NCI-H774 (cell line): ENCODE measurements at places on chromosomes 2 and 18.

DNA sequence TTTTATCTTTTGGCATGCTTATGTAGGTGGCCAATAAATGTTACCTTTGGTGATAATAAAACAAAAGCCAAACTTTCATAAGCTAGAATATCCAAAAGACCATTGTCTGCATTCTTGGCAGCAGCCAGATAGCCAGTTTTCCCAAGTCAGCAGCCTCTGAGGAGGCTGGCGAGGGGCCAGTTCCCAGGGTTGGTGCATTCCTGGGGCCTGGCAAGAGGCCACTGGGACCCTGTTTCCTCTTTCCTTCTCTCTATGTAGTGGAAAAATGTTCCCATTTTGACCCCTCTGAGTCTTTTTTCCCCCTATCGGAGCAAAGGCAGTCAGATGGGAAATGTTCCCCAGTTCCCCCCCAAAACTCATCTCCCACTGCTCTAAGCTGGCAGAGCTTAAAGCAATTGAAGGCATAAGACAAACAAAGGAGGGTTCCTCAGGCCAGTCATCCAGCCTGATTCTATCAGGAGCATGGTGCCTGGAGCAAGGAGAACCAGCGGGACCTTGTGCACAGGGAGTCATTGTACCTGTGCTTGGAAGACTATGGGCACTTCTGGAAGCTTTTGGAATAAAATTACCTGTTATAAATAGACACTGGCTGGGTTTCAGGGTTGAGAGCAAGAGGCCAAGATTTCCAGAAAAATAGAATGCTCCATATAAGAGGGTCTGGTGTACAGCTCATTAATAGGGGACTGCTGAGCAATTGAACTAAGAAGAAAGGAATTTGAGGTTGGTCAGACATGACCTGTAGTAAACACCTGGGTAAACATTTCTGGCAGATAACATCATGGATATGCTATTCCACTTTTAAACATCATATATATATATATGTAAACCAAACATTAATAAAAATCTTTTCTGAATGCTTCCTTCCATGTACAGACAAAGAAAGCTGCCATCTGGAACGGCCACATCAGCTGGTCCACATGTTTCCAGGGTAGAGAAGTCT, 63.4 kb downstream of the NCKAP5 start:
- no peak for DNase-seq

- peak; percentile 32 for DNase-seq
Measured at GRCh38 chr18:21444465-21445212, 155.9 kb downstream of the ESCO1 start.

GRCh38 chr2:172740856-172741255, 5.2 kb downstream of the RAPGEF4 start:
- DNase-seq = no peak

DNA sequence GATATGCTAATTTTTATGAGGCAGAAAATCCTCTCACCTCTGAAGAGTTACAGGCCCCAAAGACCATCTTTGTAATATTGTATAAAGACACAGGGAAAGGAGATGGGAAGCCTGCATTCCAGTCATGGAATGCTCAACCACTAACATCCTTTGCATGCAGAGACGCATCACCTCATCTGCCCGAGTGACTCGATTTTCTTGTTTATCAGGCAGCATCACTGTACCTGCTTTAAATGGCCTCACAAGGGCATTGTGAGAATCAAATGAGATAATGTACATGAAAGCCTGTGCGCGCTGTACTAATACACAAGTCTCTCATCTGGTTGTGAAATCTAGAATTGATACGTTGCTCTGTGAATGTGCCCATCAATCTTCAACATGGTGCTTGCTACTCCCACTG, 10.2 kb upstream of the TMEM247 start:
- no peak for DNase-seq

- peak; percentile 34 for DNase-seq
Measured at GRCh38 chr2:119011162-119011909, 69.3 kb downstream of the MARCO start.

- peak; percentile 13 for DNase-seq
Measured at GRCh38 chr2:26720322-26721114, 28.0 kb downstream of the KCNK3 start.

DNA sequence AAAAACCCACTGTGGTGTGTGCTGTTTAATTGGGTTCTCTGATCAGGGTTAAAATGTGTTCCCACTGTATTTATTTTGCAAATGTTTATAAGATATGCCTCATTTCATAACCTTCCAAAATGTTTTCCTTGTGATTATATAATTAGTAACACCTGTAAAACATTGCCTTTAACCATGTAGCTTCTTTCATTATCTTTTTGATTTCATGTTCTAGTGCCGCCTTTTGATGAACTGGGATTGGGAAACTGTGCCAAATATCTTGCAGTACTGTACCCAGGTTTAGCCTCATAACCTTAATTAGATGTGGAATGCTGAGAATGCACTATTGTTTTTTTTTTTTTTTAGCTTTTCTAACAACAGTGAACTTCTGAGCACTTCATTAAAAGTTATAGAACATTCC, 96.9 kb downstream of the TANC1 start:
- DNase-seq = no peak

GRCh38 chr2:63765117-63765516, 76.6 kb upstream of the UGP2 start:
- no peak for DNase-seq

DNA sequence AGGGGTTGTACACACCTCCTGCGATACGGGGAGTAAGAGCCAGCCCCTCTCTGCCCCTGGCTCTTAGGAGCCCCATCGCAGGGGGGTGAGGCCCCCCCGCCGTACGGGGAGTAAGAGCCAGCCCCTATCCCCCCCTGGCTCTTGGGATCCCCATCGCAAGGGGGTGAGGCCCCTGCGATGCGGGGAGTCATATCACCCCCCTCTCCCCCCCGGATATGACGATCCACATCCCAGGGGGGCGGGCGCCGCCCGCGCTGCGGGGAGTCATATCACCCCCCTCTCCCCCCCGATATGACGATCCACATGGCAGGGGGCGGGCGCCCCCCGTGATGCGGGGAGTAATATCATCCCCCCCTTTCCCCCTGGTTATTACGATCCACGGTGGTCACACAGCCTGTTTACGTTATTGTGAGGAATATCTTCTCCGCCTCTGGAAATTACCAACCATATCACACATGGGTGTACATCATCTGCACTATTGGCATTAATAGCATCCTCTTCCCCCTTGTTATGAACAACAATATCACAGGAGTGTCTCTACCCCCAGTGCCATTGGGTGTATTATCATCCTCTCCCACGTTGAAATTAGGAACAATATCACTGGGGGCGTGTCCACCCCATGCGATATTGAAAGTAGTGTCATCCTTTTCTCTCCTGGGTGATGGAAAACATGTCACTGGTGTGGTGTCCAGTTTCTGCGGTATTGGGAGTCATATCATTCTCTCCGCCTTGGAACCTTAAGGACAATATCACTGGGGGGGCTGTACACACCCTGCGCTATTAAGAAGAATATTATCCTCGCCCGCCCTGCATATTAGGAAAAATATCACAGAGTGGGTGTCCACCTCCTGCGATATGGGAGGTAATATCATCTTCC, 24.7 kb upstream of the NAGK start:
- no peak for DNase-seq

DNA sequence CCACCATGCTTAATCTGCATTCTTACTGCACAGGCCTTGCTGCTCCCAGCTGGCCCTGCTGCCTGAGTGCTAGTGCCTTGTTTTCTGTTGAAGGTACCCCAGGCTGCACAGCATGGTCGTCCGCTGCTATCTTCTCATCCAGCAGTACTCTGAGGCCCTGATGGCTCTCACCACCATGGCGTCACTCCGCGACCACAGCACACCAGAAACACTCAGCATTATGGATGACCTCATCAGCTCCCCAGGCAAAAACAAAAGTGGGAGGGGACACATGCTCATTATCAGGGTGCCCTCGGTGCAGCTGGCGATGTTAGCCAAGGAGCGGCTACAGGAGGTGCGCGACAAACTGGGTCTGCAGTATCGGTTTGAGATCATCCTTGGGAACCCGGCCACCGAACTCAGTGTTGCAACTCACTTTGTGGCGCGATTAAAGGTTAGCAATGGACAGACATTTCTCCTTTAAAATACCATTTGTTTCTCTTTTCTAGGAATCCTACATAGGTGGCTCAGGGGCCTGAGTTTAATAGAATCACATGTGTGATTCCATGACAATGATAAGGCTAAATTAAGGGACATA, 110.5 kb downstream of the ESCO1 start:
- DNase-seq = no peak

DNA sequence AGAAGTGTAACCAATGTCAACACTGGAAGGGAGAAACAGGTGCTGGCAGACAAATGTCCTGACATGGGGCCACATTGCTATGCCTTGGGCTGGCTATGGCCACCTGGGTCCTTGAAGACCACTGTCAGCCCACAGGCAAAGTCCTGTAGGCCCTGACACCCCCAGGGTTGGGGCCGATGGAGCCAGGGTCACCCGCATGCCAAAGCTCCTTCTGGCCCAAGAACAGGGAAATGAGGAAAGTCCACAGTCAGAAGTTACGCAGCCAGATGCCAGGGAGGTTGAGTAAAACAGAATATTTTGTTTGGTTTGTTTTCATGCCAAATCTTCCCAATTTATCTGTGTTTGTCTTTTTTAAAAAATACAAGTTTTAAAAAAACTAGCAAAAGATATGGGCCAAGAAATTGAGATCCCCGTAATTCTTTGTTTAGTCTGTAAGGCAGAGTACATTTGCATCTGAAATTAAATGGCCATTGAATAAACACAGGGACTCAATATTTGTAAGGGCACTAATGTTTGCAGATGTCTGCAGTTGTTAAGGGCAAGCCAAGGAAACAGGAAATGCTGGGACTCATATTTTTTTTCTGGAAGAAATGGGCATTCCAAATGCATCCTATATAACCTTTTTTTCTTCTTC, 186.4 kb downstream of the FAM210A start:
- DNase-seq = peak; percentile 46

DNA sequence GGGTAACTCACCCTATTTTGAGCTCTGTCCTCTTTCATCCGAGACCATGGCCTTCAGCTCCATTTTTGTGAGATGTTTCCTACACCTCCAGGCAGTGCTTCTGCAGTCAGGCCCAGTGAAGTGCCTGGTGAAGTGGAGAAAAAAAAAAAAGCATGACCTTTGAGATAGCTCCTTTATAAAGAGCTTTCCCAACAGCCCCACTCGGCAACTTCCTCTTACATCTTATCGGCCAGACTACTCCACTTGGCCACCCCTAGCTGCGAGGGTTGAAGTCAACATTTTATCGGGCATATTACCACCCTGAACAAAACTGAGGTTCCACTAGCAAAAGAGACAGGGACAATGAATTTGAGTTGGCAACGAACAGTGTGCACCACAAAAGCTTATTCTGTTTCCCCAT, 124.8 kb upstream of the RNF152 start:
- DNase-seq = no peak

GRCh38 chr2:12452185-12452584, 264.6 kb upstream of the TRIB2 start:
- no peak for DNase-seq
